Left forelimb (tissue), 1 donor: ENCODE measurements at places on chromosomes 3 and 15.

DNA sequence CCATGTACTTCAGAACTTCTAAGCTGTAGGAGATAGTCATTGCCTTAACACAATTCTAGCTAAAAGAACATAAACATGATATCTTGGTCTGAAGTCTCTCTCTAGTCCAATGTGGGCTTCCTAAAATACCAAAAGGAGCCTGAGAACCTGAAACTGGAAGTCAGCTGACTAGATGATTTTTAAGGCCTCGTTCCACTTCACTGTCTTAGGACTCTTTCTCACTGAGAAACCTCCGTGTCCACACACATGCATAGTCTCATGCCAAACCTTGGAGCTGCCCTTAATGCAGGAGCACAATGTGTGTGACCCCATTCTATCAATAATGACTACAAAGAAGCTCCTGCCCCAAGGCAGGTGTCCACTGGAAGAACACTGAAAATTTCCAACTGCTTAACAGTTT lies 87.7 kb downstream of the ETFA start:
- DNase-seq, result no peak

- DNase-seq, result no peak
These were observed 213.2 kb downstream of the KCNMB2 start for GRCh38 chr3:178749471-178749870.

DNA sequence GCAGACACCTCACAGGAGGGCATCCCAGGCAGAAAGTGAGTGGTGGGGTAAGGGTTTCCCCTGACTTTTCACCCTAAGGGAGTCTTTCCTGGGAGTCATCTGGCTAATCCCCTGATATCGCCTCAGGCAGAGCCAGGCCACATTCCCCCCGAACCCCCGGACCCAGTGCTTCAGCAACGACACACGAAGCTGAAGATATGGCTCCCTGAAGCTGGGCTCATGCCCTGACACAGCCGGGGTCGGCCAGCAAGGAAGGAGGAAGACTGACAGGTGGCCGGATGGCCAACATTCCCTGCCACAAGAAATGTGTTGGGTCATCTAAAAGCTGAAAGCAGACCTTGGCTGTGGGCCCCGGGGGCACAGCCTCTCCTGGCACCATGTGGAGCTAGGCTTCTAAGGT lies 14.4 kb downstream of the CHST13 start:
- peak; percentile 49 for DNase-seq

DNA sequence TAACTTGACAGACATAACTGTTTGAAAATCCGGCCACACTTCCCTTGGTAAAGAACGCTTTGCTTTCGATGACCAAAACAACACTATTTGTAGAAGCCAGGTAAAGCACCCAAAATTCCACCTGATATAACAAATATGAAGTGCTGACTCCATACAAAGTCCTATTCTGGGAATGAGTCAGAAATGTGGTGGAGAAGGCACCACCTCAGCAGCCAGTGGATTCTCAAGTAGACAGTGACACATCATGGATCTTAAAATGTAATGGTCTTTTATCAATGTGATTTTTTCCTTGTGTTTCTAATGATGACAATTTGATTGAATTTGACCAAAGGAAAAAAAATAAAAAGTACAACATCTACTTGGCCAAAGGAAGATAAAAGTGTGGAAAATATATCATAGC lies 135.0 kb upstream of the WNT5A start:
- DNase-seq, result no peak

DNA sequence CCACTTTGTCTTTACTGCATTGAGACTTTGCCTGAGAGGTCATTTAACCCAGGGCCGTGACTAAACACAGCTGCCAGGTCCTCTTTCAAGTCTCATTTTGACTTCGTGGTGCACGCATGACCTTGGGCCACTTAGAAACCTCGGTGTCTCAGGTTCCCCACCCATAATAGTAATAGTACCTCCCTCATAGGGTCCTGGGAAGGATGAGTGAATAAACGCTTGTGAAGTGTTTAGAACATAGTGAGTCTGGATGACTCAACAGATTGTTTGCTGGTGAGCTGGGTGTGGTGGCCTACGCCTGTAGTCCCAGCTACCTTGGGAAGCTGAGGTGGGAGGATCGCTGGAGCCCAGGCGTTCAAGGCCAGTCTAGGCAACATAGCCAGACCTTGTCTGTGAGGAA lies 56.3 kb downstream of the BDH1 start:
- DNase-seq, result no peak

DNA sequence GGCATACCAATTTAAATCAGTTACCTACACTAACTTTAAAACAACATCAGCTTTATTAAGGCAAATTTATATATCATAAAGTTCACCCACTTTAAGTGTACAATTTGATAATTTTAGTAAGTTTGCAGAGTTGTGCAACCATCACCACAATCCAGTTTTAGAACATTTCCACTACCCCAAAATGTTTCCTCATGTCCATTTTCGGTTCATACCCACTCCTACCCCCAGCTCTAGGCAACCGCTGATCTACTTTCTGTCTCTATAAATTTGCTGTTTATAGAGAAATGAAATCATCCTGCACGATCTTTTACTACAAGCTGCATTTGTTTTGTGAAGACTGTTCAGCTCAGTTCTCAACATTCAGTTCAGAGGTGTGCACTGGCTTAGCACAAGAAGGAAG lies 31.5 kb upstream of the FAM81A start:
- DNase-seq, result no peak

- DNase-seq, result peak; percentile 72
These were observed 585 bp downstream of the KIF23 start for GRCh38 chr15:69414701-69415167.

DNA sequence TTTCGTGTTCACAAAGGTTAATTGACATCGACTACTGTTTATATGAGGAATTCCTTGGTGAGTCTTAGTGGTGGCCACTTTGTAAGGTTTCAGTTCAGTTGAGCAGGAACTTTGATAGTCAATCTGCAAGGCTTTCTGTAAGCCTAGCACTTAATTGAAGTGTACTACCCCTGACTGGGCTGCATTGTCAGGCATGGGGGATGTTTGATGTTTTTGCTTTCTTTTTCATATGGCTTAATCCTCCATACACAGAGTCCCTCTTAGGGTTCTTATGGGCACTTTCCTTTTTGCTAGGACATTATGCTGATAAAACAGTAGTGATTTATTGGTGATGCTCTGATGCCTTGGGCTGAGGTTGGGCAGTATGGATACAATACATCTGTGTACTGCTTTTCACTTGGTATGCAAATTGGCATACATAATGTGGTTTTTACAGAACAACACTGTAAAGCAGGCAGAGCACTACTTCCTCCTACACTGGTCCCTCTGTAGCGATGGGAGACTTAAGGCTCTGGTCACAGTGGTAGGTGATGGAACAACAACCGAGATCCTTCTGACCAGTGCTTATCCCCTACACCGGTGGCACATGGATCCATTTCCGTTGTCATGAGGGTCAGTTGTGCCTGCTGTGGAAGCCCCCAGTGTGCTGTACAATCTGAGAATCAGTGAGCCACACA lies 261.0 kb downstream of the MFSD1 start:
- no peak for DNase-seq

DNA sequence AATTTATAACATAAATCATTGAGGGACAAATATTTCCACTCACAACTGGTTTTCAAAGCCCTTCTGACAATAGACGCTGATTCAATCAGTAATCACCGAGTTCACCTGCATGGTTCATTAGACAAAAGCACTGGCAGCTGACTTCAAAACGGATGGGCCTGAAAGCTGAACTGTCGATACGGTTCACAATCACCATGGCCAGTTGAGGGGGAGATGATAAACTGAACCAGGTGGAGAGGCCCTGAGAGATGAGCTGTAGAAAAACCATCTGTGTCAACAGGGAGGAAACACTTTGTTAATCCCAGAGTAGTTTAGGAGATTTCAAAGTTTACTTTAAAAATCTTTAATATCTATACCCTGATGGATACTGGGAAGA lies 75.0 kb downstream of the PEX5L start:
- DNase-seq, result no peak

DNA sequence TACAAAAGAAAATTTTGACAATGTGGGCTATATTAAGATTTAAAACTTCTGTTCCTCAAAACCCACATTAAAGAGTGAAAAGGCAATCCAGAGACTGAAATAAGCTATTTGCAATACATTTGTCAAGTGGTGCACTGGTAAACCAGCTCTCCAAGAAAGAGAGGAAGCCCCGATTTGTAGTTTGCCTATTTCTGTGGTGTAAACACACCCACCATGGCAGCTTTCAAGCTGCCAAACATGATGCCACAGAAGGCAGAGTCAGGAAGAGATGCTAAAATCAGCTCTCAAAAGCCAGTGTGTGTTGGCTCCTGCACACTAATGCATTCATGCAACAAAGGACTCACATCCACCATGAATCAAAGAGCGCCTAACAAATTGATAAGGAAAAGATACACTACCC lies 17.5 kb downstream of the RFTN1 start:
- DNase-seq, result no peak

- DNase-seq, result no peak
These were observed 751.5 kb upstream of the LMCD1 start for GRCh38 chr3:7749931-7750695.

- no peak for DNase-seq
These were observed 12.8 kb downstream of the AKAP13 start for GRCh38 chr15:85393210-85393609.

DNA sequence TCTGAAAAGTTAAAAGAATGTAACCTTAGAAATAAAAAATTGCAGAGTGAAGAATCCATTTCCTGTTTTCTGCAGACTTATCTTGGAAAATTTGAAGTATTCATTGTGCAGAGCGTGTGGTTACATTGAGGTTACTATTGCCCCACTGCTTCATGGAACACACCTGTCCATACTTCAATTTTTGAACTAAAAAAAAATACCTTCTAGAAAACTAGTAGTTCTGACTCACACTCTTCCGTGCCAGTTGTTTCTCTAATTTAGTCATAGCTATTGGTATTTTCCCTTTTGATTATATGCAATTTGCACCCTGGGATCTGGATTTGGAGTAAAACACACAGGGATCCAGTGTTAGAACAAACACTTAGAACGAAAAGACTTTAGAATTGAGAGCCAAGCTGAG lies 111.8 kb upstream of the LYSMD4 start:
- no peak for DNase-seq

GRCh38 chr15:33234020-33234461 lies 39.5 kb upstream of the FMN1 start:
- DNase-seq, result no peak

DNA sequence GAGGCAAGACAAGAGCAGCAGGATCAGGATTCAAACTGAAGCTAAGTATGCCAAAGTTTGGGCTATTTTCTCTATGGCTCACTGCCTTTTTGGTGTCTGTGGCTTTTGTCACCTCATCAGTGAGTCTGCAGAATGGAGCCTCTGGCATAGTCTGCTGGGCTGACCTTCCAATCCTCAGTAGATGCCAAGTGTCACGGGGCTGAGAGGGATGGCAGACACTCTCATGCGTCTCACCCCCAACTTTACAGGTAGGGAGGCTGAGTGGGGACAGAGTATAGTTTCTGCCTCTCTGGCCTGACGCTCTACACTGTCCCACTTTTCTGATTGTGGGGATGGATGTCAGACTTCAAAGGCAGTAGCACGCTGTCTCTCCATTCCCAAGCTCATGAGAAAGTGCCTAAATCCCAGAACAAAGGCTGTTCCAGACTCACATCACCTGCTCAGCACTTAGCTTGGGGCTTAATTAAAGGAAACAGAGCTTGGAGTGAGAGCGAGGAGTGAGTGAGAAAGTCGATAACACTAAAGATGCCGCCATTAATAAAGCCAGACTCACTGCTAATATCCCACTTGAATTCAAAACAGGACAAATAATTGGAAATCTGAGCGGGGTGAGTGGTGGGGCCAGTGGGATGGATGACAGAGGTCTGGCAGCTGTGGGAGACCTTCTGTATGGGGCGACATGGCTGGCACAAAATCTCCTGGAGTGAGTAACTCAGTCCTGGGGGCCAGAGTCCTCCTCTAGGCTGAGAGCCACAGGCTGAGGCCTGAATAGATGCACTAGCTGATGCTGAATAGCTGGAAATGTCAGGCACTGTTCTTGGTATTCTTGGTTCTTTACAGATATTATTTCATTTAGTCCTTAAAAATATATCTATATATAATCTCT lies 78.4 kb upstream of the MRPS22 start:
- peak; percentile 55 for DNase-seq

DNA sequence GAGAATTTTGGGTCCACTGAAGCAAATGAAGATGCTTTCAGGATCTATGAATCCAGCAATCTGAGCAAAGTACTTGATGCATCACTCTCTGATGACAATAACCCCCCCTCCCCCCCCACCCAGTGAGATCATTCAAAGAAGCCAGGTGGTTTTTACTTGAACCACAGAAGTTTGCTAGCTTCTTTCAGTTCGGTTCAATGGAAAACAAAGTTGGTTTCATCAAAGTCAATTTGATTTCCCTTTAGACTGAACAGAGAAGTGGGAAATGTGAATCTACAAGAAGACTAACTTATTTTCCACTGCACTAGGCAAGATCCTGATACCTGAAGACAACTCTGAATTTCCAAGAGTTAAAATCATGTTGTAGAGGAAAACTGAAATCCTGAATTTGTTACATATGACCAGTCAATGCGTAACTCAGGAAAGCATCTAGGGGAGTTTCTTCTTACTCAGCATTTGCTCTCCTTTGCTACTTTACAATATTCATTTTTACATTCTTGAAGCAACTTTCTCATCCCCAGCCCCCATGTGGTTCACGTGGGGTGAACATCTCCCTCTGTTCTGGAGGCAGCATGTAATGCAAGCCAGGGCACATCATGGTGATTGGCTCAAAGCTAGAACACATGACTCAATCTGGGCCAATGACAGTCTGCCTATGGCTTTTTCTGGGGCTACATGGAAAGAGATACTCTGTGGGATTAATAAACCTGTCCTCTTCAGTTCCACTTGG lies 572.6 kb downstream of the FOXP1 start:
- no peak for DNase-seq

DNA sequence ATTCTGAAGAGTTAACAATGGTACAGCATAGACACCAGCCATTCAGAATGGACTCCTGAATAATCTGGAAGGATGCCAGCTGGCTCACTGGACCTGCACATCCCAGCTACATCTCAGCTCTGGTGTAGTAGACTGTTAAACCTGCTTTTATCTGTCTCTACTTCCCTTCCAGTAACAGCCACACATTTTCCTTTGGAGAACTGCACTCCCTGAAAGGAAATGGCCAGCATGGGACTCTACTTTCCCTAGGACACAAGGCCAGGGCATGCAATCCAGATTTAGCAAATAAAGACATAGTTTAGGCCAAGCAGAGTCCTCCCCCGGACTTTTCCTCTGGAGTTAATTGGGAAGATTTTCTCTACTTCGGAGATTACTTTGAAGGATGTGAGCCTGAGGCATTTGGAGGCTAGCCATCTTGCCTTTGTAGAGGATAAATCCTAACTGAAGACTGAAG lies 82.7 kb upstream of the TCF12 start:
- DNase-seq, result no peak
